ENCODE measurements at places on chromosomes 1 and 21. TPM values are rescaled to one million over a fixed set of nuclear protein-coding genes. Genes with fewer than 3 reads are reported as not detected.

EEIG2 gene
- total RNA-seq = 11.3 TPM

DEDD gene
- total RNA-seq = 19.2 TPM

MIXL1 gene
- total RNA-seq = not detected

GBP3 gene
- total RNA-seq = 63.6 TPM

ATP13A2 gene
- 52.5 TPM for total RNA-seq

FALEC gene
- total RNA-seq = not detected

RAP1GAP gene
- total RNA-seq = 0.56 TPM

INSRR gene
- not detected for total RNA-seq

GBP4 gene
- 2.3 TPM for total RNA-seq

UBXN11 gene
- total RNA-seq = 3.1 TPM

DISP1 gene
- 2.9 TPM for total RNA-seq

Data from regular cardiac myocyte (primary cell).